Endodermal cell (in vitro differentiated cells): ENCODE measurements at places on chromosomes 13 and 19. TPM values are rescaled to one million over a fixed set of nuclear protein-coding genes. Genes with fewer than 3 reads are reported as not detected.

NLRP5 gene
- not detected in 2 replicates for total RNA-seq

FOSB gene
- 1.6 and 2.5 TPM in 2 replicates for total RNA-seq

CLEC17A gene
- not detected in 2 replicates for total RNA-seq

KLK15 gene
- not detected in 3 replicates for total RNA-seq

CYP2S1 gene
- total RNA-seq: 26.7 and 34.2 TPM in 2 replicates

STK11 gene
- total RNA-seq: 72.8 and 81.4 TPM in 2 replicates

C1QTNF9B gene
- total RNA-seq: not detected in 3 replicates

MEDAG gene
- 0.33 and 0.38 TPM in 2 replicates for total RNA-seq

SIGLEC10 gene
- total RNA-seq: not detected in 3 replicates

DNA sequence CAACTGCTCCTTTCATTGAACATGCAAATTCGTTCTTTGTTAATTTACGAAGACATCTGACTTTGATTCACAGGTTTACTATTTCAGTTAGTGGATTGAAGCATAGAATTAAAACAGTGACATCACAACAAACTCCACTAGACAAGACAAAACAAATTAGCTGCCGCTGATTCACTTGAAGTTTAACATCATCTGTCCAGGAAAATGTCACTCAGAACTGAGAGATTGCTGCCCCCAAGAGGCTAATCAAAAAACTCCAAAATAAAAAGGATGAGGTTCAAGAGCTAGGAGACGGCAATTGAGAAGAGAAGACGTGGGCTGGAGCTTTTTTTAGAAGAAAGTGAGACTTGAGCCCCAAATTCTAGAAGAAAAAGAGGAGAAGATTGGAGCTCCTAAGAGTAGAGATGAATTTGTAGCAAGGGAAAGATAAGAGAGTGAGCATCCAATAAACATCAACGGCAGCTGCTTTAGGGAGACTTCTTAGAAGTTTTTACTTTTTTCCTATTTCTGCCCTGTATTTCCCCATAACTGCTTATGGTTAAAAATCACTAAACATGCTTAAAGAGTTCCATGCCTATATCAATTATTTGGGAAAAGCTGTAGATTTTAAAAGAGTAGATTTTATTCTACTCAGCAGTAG is 40.8 kb upstream of the TPP2 start:
- H3K27me3 ChIP-seq: no peaks in the 10 kb centered on the region
- no peak overlapping the region for H3K4me3 ChIP-seq
- H3K27ac ChIP-seq: no peak overlapping the region
- H3K4me1 ChIP-seq: no peaks in the 10 kb centered on the region

GRCh38 chr13:110430391-110431336 is 123.6 kb downstream of the COL4A2 start:
- no peak for DNase-seq
- peaks cover 93% of the 10 kb centered on the region for H3K36me3 ChIP-seq
- H3K27ac ChIP-seq: no peak overlapping the region
- H3K4me3 ChIP-seq: no peak overlapping the region

- H3K4me1 ChIP-seq: no peaks in the 10 kb centered on the region
- no peak overlapping the region for H3K27ac ChIP-seq
- H3K36me3 ChIP-seq: peaks cover 6% of the 10 kb centered on the region
- no peaks in the 10 kb centered on the region for H3K27me3 ChIP-seq
- no peak for DNase-seq
- no peak overlapping the region for H3K4me3 ChIP-seq
These were observed 34.4 kb downstream of the KLF2 start for GRCh38 chr19:16359074-16359473.

DNA sequence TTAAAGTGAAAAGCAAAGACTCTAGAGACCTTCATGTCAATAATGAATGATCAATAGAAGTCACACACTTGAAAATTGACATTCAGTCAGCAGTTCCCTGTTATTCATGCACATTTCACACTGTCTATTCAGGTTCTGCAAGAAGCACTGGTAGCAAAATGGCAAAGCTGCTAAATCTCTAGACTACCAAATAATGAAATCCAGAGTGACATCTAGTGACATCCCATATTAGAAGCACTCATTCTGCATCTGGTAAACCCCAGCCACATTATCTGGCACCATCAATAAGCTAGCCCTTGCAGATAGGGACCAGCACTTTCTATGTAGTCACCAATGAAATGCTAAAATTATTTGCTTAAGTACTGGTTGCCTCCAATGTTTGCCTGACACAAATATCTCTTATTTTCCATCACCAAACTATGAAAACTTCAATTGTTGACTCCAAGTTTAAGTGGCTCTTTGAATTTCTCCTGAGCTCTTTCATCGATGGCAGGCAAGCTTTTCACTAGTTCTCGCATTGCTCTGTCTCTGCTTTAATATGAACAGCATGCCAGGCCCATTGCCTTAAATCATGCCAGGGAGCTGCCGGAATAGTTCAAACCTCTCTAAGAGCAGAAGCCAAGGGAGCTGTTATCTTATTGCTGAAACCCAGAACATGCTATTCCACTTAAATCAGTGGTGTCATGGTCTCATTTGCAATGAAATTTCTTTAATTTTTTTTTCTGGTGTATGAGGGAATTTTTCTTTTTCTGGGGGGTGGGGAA is 409.9 kb downstream of the MZT1 start:
- H3K4me1 ChIP-seq: no peaks in the 10 kb centered on the region
- no peaks in the 10 kb centered on the region for H3K27me3 ChIP-seq
- no peak overlapping the region for H3K4me3 ChIP-seq

GRCh38 chr13:35690581-35691207 is 214.2 kb upstream of the MAB21L1 start:
- no peak overlapping the region for H3K4me3 ChIP-seq
- no peak overlapping the region for H3K27ac ChIP-seq
- H3K4me1 ChIP-seq: no peaks in the 10 kb centered on the region
- peak; percentile 23 for DNase-seq

GRCh38 chr19:5978606-5979552 is 939 bp upstream of the RANBP3 start:
- peaks cover 21% of the 10 kb centered on the region for H3K36me3 ChIP-seq
- H3K27ac ChIP-seq: peak overlapping the region; percentile 78
- H3K4me1 ChIP-seq: peaks cover 3% of the 10 kb centered on the region
- peak overlapping the region; percentile 88 for H3K4me3 ChIP-seq
- H3K27me3 ChIP-seq: no peaks in the 10 kb centered on the region

DNA sequence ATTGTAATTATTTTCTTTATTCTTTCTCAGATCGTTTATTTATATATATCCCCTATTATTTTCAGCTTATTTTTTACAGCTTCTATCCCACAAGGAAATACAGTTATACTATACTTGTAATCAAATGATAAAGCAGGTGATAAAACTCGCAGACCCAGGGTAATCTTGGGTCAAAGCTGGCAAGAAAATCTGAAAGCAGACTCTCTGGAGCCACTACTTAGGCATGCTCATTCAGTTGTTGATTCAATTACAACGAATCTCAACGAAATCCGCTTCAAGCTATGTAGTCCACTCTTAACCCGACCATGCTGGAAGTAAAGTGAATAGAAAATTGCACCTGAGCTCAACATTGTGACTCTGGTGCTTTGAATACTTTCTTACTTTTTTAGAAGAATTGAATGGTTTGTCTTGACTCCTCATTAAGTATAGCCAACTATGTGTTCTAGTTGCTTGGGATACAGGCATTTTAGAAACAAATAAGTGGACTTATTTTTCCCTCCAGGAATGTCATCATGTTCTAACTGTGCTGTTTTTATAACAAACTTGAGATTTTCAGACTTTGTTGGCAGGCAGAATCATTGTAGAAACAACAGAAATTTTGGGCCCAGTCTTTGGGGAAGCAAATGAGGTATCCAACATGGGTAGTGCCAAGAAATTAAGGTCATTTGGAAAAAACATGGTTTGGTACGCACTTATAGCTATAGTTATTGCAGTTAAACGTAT is 21.4 kb downstream of the ESD start:
- H3K4me3 ChIP-seq: no peak overlapping the region
- no peak overlapping the region for H3K27ac ChIP-seq
- peaks cover 48% of the 10 kb centered on the region for H3K36me3 ChIP-seq
- peaks cover 6% of the 10 kb centered on the region for H3K4me1 ChIP-seq
- no peaks in the 10 kb centered on the region for H3K27me3 ChIP-seq

DNA sequence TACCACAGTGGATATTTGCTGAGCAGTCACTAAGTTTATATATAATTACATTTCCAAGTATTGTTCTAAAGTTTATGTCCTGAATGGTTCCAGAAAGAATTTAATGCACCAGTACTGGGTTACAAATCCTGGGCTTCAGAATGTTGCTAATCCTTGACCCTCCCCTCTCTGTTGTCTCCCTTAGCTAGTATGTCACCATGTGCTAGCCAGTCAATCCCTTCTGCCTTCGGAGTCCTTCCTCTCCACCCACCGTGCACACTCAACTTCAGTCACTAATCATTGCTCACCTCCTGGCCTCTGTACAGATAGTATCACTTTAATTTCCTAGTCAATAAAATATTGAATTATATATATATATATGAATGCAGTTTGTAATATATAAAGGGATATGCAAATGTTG is 7.5 kb downstream of the FAM124A start:
- H3K4me1 ChIP-seq: peaks cover 22% of the 10 kb centered on the region
- H3K27me3 ChIP-seq: no peaks in the 10 kb centered on the region
- peak; percentile 51 for DNase-seq
- peaks cover 80% of the 10 kb centered on the region for H3K36me3 ChIP-seq
- no peak overlapping the region for H3K4me3 ChIP-seq

GRCh38 chr19:10431254-10431942 is 11.1 kb downstream of the PDE4A start:
- H3K4me3 ChIP-seq: peak overlapping the region; percentile 66
- peaks cover 70% of the 10 kb centered on the region for H3K27me3 ChIP-seq
- no peaks in the 10 kb centered on the region for H3K4me1 ChIP-seq
- H3K36me3 ChIP-seq: no peaks in the 10 kb centered on the region
- DNase-seq: peak; percentile 70
- H3K27ac ChIP-seq: no peak overlapping the region

GRCh38 chr13:43360892-43361610 is 337.7 kb downstream of the DNAJC15 start:
- DNase-seq: no peak
- peak overlapping the region; percentile 61 for H3K27ac ChIP-seq
- no peak overlapping the region for H3K4me3 ChIP-seq
- peaks cover 3% of the 10 kb centered on the region for H3K4me1 ChIP-seq
- peaks cover 9% of the 10 kb centered on the region for H3K27me3 ChIP-seq
- no peaks in the 10 kb centered on the region for H3K36me3 ChIP-seq

GRCh38 chr19:38644719-38645118 is 2.7 kb upstream of the ACTN4 start:
- no peaks in the 10 kb centered on the region for H3K4me1 ChIP-seq
- no peak overlapping the region for H3K27ac ChIP-seq
- H3K27me3 ChIP-seq: no peaks in the 10 kb centered on the region
- H3K36me3 ChIP-seq: no peaks in the 10 kb centered on the region
- DNase-seq: peak; percentile 70
- no peak overlapping the region for H3K4me3 ChIP-seq

DNA sequence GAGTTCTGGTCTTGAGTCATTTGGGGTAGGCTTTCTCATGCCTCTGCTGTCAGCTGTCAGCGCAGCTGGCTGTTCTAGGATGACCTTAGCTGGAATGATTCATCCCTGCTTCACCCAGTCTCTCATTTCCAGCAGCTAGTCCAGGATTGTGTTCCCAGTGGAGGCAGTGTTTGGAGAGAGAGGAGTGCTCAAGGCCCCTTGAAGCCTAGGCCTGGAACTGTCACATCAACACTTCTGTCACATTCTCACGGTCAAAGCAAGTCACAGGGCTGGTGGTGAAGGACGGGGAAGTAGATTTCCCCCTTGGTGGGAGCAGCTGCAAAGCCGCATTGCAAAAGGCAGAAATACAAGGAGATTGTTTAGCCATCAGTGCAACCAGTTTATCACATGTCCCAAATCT is 15.2 kb downstream of the TPT1 start:
- no peaks in the 10 kb centered on the region for H3K36me3 ChIP-seq
- no peaks in the 10 kb centered on the region for H3K4me1 ChIP-seq
- H3K27ac ChIP-seq: no peak overlapping the region
- no peaks in the 10 kb centered on the region for H3K27me3 ChIP-seq
- DNase-seq: no peak

GRCh38 chr13:77555246-77555645 is 19.7 kb downstream of the SCEL start:
- H3K4me1 ChIP-seq: no peaks in the 10 kb centered on the region
- H3K27me3 ChIP-seq: no peaks in the 10 kb centered on the region
- H3K27ac ChIP-seq: no peak overlapping the region
- DNase-seq: no peak

DNA sequence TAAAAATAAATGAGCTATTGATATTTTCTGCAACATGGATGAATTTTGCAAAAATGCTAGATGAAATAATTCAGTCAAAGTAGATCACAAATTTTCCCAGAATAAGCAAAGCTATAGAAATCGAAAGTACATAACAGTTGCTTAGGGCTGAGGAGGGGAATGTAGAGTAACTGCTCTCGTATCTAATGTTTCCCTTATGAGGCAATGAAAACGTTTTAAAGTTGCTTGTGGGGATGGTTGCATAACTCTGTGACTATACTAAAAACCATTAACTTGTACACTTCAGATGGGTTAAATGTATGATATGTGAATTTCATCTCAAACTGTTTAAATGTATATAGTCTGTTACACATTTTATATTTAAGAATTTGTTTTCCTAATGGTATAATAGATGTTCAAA is 231.7 kb downstream of the GGACT start:
- DNase-seq: no peak
- H3K27ac ChIP-seq: no peak overlapping the region
- H3K36me3 ChIP-seq: peaks cover 13% of the 10 kb centered on the region

- no peak overlapping the region for H3K27ac ChIP-seq
- DNase-seq: no peak
- H3K27me3 ChIP-seq: no peaks in the 10 kb centered on the region
- no peaks in the 10 kb centered on the region for H3K36me3 ChIP-seq
- H3K4me1 ChIP-seq: peaks cover 4% of the 10 kb centered on the region
These were observed 229.7 kb downstream of the KCNRG start for GRCh38 chr13:50244713-50245574.

- peaks cover 4% of the 10 kb centered on the region for H3K4me1 ChIP-seq
- H3K4me3 ChIP-seq: no peak overlapping the region
- no peaks in the 10 kb centered on the region for H3K27me3 ChIP-seq
- H3K27ac ChIP-seq: no peak overlapping the region
- DNase-seq: no peak
- peaks cover 81% of the 10 kb centered on the region for H3K36me3 ChIP-seq
These were observed 95.4 kb downstream of the ZMYM2 start for GRCh38 chr13:20053891-20054290.

DNA sequence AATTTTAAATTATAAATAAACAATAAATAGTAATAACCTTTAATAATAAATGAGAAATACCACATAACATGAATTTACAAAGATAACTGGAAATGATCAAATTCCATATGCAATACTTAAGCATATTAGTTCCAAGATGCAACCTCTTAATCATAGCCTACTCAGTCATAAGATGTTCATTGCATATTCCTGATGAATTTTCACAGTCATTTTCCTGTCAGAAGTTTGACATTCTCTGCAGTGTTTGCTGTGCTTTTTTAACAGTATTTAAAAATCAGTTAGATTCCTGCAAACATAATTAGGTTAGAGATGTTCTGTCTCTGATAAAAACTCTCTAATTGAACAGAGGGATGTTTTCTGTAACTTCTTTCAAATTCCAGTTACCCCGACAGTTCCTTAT is 28.6 kb upstream of the HTR2A start:
- no peaks in the 10 kb centered on the region for H3K27me3 ChIP-seq
- H3K4me3 ChIP-seq: no peak overlapping the region
- DNase-seq: no peak
- H3K27ac ChIP-seq: no peak overlapping the region
